CD4-positive, alpha-beta T cell (primary cell): ENCODE measurements at places on chromosomes 7 and 10. TPM values are rescaled to one million over a fixed set of nuclear protein-coding genes. Genes with fewer than 3 reads are reported as not detected.

The PHKG1 gene
- 11.5 TPM for total RNA-seq

The OPN4 gene
- not detected for total RNA-seq

The PITX3 gene
- not detected for total RNA-seq

GRCh38 chr10:127935071-127935561, 28.2 kb downstream of the PTPRE start:
- H3K4me3 ChIP-seq, result no peak overlapping the region
- H3K36me3 ChIP-seq, result no peaks in the 10 kb centered on the region
- H3K27ac ChIP-seq, result no peak overlapping the region
- H3K4me1 ChIP-seq, result no peaks in the 10 kb centered on the region

DNA sequence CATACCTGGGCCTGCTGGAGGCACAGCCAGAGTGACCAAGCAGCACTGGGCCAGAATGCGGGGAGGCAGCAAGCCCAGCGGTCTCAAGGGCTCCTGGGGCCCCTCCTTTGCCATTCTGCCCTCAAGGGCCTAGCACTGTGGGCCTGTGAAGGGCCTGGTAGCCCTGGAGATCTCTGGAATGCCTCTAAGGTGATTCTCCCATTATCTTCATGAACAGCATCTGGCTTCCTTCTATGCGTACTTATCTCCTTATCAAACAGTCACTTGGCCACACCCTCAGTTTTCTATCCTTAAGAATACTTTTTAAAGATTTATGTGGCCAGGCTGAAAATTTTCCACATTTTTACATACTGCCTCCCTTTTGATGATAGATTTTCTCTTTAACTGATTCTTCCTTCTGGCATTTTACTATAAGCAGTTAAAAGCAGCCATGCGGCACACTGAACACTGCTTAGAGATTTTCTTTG, 67.5 kb upstream of the CCNY start:
- no peak overlapping the region for H3K4me3 ChIP-seq
- H3K4me1 ChIP-seq, result no peaks in the 10 kb centered on the region
- no peaks in the 10 kb centered on the region for H3K27me3 ChIP-seq
- no peak for DNase-seq

GRCh38 chr10:65518379-65518778, 1407.5 kb upstream of the LRRTM3 start:
- H3K4me1 ChIP-seq, result no peaks in the 10 kb centered on the region
- DNase-seq, result no peak
- H3K27ac ChIP-seq, result no peak overlapping the region
- H3K27me3 ChIP-seq, result no peaks in the 10 kb centered on the region
- H3K4me3 ChIP-seq, result no peak overlapping the region
- no peaks in the 10 kb centered on the region for H3K36me3 ChIP-seq

DNA sequence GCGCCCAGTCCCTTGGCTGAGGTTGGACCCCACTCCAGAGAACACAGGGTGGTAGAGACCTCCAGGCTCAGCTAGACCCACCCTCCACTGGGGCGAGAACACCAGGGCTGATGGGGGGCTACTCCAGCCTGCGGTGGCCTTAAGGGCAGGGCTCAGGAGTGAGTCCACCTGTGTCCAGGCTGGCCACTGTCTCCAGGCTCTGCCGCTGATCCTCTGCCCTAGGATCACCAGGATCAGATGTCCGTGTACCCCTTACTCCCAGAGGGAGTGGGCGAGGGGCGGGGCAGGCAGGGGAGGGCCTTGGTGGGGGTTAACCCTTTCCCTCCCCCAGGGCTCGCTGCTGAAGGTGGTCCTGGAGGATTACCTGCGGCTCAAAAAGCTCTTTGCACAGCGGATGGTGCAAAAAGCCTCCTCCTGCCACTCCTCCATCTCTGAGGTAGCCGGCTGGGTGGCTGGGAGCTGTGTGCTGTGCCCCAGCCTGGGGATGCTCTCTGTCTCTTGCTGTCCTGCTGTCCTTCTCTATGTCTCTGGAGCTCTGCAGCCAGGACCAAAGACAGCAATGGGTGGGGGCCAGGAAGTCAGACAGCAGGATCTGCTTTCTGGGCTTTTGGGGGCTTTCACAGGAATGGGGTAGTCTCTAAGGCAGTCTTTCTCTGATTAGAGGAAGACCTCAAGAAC, 38.0 kb downstream of the PSAP start:
- peaks cover 26% of the 10 kb centered on the region for H3K36me3 ChIP-seq
- H3K27ac ChIP-seq, result no peak overlapping the region
- DNase-seq, result no peak
- H3K4me3 ChIP-seq, result no peak overlapping the region

DNA sequence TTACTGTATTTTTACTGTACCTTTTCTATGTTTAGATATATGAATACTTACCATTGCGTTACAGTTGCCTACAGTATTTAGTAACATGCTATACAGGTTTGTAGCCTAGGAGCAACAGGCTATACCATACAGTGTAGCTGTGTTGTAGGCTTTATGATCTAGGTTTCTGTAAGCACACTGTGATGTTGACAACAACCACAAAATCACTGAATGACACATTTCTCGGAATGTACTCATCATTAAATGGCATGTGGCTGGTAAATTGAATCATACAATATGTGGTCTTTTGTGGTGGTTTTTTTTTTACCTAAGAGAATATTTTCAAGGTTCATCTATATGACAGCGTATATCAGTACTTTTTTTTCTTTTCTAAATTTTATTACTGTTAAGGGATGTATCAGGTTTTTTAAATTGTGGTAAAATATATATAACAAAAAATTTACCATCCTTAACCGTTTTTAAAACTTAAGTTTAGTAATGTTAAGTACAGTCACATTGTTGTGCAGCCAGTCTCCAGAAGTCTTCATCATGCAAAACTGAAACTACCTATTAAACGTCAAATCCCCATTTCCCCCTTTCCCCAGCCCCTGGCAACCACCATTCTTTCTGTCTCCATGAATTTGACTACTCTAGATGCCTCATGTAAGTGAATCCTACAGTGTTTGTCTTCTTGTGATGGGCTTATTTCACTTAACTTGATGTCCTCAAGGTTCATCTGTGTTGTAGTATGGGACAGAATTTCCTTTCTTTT, 21.5 kb downstream of the BTAF1 start:
- peaks cover 47% of the 10 kb centered on the region for H3K36me3 ChIP-seq
- H3K27me3 ChIP-seq, result no peaks in the 10 kb centered on the region
- H3K4me1 ChIP-seq, result no peaks in the 10 kb centered on the region
- H3K4me3 ChIP-seq, result no peak overlapping the region
- DNase-seq, result no peak
- no peak overlapping the region for H3K27ac ChIP-seq
